Stimulated activated CD4-positive, alpha-beta T cell treated with anti-CD3 and anti-CD28 coated beads, Interleukin-2, amount 100 ng/mL, for 24 hours (primary cell): ENCODE measurements at places on chromosomes 12 and 14.

DNA sequence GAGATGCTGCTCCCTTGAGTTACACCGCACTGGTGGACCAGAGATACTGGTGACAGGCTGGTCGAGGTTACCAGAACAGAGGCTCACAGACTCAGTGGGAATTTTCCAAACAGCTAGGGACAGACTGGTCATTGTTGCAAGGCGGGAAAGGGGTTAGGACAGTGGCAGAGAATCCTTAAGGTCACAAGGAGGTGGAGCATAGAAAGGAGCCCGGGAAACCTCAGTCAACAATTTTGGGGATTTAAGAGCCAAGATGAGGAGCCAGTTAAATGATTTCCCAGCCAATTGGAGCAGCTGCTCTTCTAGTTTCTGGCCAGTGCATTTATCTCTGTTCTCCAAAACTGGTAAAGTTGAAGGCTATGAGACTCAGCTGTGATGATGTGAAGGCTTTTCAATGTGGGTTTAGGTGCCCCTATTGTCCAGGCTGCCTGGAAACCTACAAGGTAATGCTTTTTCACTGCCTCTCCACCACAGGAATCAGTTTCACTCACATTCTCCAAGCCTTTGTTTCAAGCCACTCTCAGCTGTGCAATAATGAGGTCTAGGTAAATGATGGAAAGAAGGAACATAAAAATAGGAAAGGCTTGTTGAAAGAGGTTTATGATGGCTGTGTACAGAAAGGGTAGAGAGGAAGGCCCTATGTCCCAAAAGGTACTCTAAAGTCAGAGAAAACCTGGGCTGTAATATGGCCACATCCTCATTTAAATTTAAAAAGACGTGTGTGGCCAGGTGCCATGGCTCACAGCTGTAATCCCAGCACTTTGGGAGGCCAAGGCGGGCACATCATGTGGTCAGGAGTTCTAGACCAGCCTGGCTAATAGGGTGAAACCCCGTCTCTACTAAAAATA lies 7.0 kb upstream of the TNS2 start:
- DNase-seq = no peak

DNA sequence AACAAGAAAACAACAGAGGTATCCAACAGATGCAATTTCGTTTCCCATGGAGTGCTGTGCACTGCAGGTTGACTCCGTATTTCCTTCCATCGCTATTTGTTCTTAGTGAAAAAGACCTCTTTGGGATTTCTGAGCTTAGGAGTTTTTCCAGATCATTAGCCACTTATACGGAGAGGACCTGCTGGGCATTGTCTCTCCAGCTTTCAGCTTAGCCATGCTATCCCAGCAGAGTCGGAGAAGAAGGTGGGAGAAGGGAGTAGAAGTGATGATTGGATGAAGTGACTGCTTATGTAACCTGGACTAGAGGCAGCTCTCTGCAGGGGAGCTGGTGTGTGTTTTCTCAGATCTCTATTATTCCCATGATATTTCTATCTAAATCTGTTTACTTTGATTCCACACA lies 737.7 kb downstream of the DIO2 start:
- DNase-seq = no peak

DNA sequence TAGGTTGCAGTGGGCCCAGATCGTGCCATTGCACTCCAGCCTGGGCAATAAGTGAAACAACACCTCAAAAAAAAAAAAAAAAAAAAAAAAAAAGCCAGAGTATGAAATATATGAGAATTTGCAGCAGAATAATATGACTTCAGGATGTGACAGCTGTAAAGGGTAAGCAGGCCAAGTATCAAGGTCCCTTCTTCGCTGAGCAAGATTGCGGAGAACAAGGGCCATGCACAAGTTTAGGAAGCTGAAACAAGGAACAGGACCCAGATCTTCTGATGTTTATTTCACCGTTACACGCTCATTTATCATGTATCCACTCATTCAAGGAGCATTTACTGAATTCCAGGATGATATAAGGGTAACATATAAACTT lies 659 bp upstream of the FOXJ2 start:
- DNase-seq = no peak

DNA sequence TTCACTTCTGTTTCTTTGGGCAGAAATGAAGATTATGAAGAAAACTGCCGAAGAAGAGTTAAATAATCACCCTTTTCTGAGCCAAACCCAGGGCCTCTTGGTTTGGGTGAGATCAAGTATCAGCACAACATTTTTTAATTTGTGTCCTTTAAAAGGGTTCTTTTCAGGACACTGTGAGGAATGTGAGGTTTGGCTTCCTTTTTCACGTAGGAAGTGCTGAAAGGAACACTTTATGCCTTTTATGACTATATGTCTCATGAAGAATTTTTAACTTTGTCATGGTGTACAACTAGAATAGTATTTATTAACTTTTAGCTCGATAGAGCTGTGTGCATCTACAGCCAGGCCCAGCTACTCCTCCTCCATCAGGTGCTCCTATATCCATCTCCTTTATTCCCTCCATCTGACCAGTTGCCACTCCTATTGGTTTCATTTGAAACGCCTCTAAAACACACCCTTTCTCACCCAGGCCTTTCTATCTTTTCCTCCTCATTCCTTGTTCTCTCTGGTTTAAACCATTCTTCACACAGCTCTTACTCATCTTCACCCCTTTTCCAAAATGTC lies 103.6 kb upstream of the LRIG3 start:
- no peak for DNase-seq

- DNase-seq = no peak
These were observed 11.5 kb downstream of the DUSP16 start for GRCh38 chr12:12551115-12551514.

DNA sequence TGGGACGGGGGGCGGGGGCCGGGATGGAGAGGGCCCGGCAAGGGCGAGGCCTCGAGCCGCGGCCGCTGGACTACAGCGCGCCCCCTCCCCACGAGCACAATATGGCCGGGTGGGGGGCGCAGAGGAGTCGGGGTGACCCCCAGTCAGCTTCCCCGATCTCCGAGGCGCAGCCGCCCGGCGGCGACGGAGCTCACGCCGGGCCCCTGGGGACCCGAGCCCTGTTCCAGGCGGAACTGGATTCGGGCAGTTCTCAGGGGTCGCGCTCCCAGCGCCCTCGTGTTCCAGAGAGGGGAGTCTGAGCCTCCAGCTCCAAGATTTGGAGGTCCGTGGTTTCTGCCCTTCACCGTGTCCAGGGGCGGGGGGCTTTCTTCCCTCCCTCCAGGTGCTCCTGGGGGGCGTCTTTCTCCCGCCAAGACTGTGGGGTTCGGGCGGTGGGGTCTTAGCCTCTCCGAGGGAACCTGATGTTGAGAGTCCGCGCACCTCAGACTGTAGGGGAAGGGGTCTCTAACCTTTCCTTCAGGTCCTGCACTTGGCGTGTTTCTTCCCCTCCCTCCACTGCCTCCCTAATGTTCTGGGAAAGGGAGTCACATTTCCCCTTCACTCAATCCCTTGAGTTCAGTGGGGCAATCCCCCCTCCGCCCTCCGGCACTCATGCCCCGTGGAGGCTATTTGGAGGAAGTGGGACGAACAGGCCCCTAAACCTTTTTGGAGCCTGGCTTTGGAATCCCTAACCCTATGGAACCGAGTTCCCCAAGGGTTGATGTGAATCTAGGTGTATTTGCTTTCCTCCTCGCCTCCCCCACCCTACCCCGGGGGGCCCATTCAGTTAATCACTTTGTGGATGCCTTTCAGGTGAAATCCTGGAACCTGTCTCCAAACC lies 584 bp downstream of the ACVR1B start:
- DNase-seq = peak; percentile 24

DNA sequence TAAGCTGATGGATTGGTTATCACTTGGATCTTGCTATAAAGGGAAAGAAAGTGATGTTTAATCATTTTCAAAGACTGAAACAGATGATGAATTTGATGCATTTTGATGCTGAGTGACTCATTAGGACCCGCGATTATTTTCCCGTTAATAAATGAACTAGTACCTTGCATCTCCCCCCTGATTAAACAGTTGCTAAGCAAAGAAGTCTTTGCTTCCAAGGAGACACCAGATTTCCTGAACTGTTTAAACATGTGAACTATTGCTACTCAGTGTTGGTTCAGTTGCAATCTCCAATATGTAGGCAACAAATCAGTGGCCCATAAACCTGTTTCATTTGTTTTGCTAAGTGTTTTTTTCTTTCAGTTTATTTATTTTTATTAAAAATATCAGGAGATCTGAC lies 375.2 kb downstream of the AACS start:
- DNase-seq = no peak

- DNase-seq = no peak
These were observed 38.5 kb downstream of the RIN3 start for GRCh38 chr14:92552066-92552465.
